ENCODE measurements at places on chromosomes 11 and 22.

DNA sequence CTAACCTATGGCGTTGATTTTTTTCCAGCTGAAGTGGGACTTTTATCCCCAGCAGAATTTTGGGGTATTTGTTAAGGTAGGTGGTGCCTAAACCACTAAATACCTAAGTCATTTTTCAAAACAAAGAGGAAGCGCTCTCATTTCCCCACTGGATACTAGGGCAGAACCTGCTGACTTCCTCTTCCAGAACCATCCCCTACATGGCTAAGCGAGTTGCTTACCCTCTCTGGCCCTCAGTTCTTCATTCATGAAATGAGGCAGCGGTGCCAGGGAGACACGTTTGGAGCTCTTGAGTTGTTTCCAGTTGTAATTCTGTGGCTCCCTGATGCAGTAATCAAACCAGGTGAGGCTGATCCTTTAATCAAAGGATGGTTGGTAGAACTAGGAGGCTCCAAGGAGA, 10.0 kb upstream of the MTMR3 start:
- no peak for DNase-seq

GRCh38 chr11:62402226-62402959, 16.4 kb upstream of the SCGB1A1 start:
- no peak for DNase-seq

DNA sequence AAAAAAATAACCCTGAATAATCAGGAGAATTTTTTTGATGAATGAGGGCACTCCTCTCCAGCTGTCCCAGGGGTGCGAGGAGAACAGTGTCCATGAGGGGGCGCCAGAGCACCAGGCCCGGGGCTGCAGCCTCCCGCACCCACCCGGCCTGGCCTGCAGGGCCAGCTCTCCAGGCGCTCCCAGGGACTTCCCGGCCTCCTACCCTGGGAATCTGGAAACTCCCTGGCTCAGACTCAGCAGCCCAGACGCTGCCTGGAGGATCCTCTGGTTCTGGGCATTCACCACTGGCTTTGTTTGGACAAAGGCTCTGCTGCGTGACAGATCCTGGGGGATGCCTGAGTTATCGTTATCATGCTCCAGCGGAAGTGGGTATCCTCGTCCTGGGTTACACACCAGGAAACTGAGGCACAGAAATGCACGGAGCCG, 31.0 kb downstream of the MCM5 start:
- peak; percentile 84 for DNase-seq

DNA sequence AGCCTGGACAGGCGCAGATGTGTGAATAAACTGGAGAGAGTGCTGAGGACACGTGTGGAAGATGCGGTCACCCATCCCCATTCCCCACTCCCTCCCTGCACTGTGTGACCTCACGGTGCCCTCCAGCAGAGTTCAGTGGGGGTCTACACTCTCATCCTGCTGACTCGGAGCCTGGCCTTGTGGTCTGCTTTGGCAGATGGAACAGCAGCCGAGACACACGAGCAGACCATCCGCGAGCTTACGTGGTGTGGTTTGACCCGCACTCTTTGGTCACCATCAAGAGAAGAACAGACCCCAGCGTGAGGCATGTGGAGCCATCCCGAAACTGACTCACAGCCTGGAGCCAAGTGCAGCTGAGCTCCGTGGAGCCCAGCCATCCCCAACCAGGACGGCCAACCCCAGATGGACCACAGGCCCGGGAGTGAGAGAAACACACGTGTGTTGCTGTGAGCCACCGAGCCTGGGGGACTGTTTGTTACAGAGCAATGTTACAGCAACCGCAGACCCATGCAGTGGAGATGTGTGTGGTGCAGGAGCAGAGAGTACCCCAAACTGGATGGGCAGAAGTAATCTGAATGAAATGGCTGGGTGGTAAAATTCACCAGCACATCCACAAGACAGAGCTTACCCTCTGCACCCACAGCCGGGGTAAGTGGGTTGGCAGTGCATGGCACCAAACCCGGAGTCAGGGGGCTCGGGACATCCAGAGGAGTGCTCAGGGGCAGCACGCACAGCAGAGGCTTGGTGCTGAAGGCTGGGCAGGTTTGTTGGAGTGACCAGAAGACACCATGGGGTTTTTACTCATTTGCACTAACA, 90.7 kb downstream of the RTL6 start:
- no peak for DNase-seq

DNA sequence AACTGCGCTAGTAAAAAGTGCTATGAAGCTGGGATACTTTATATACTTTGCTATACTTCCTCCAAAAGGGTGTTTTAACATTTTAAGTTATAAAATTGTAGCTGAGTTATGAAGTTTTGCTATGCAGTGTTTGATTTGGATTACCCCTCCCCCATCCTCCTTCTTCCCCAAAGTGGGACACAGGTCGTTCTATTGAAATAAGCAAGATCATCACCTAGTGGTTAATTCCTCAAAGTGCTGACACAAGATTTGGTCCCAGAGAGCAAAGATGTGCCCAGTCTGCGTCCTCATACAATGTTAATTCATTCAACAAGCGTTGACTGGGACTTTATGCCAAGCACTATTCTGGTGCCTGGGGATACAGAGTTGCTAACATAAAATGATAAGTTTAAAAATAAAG, 78.5 kb downstream of the SPON1 start:
- DNase-seq = no peak

GRCh38 chr11:2310786-2311352, 9.1 kb downstream of the TSPAN32 start:
- no peak for DNase-seq

- no peak for DNase-seq
Observed at GRCh38 chr11:20457934-20458680, 70.6 kb downstream of the PRMT3 start.

DNA sequence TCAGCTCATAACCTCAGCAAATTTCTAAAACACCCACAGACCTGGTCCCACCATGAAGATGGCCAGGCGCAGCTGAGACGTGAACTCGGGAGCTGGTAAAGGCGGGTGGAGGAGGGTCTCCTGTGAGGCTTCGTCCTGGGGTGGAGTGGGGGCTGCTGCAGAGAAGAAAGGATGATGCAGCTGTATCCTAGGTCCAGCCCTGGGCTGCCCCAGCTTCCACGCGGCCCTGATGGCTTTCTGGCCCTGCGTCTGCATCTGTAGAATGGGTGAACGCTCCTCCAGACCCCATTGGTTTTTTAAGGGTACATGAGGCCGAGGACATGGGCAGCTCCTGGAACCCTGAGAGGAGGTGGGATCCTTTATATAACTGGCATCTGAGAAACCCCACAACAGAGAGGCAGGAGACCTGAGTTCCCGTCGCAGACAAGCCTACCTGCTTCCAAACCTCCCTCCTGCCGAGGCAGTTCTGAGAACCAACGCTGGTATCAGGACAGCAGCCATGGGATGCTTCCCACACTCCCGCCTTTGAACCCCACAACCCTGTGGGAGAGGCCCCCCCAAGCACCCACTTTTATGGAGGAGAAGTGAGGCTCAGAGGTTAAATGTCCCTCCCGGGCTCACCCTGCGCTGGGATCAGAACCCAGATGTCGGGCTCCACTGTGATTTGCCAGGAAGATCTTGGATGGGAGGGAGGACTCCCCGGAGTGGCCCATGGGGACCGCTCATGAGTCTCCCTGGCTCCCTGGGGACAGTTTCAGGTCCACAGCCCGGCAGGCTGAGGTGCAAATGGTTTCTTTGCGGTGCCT, 55.2 kb upstream of the FGF3 start:
- DNase-seq = no peak

DNA sequence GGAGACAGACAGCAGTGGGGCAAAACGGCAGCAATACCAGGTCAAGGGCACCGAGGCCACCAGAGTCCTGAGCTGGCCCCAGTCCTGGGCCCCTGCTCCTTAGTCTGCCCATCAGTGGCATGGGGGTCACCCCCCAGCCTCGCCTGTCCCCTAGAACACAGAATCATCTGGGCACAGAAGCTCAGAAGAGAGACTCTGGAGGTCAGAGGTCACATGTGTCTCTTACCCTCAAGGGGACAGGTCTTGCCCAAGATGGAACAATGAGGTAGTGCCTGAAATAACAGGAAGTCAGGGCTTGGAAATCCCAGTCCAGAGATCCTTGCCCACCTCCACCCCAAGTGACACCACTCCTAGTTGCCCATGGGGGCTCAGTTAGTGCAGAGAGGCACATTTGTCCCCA, 20.6 kb downstream of the PDE2A start:
- no peak for DNase-seq

DNA sequence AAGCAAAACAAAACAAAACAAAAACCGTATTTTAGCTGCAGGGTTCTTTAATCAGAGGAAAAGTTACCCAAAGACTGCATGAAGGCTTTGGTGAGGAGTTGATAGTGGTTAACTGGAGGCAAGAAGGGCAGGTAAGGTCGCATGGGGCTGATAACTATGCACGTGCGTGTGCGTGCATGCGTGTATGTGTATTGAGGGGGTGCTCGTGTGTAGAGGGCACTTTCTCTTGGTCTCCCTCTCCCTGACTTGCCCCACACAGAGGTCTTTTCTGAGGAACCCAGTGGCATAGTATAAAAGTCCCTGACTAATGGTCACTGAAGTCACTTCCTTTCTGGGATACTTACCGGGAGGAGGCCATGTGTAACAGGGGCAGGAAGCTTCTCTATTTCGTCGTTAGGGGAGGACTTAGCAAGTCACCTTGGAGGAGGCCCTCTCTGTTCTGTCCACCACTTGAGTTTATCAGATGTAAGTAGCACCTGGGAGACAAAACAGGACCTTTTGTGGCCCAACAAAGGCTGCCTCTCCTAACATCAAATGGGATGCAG, 20.1 kb upstream of the FCHSD2 start:
- DNase-seq = no peak

All from HuH-7.5 (cell line).